ENCODE measurements at places on chromosomes 5 and 9. TPM values are rescaled to one million over a fixed set of nuclear protein-coding genes. Genes with fewer than 3 reads are reported as not detected.

INSL4 gene
- not detected for total RNA-seq

TMEM174 gene
- total RNA-seq = 6.8 TPM

ARAP3 gene
- total RNA-seq = 17.6 TPM

ZNF367 gene
- total RNA-seq = 8.5 TPM

SLC28A3 gene
- 0.64 TPM for total RNA-seq

HTR1A gene
- total RNA-seq = 0.23 TPM

PCA3 gene
- 0.12 TPM for total RNA-seq

TMEM8B gene
- 18.6 TPM for total RNA-seq

IRGM gene
- total RNA-seq = 0.12 TPM

C5orf58 gene
- total RNA-seq = not detected

SLC6A7 gene
- 0.06 TPM for total RNA-seq

STC2 gene
- total RNA-seq = 3.9 TPM

OMD gene
- 4.1 TPM for total RNA-seq

ST8SIA4 gene
- 11.0 TPM for total RNA-seq

LRRC19 gene
- total RNA-seq = 12.1 TPM

CFAP90 gene
- total RNA-seq = 3.2 TPM

ARSI gene
- total RNA-seq = 5.3 TPM

PITX1 gene
- 3.6 TPM for total RNA-seq

Data from metanephros (tissue), 2 donors.